ENCODE measurements at places on chromosomes 16 and 17. TPM values are rescaled to one million over a fixed set of nuclear protein-coding genes. Genes with fewer than 3 reads are reported as not detected.
A peak's percentile ranks its signal among the peaks of the same experiment; 100 is the strongest.

DNA sequence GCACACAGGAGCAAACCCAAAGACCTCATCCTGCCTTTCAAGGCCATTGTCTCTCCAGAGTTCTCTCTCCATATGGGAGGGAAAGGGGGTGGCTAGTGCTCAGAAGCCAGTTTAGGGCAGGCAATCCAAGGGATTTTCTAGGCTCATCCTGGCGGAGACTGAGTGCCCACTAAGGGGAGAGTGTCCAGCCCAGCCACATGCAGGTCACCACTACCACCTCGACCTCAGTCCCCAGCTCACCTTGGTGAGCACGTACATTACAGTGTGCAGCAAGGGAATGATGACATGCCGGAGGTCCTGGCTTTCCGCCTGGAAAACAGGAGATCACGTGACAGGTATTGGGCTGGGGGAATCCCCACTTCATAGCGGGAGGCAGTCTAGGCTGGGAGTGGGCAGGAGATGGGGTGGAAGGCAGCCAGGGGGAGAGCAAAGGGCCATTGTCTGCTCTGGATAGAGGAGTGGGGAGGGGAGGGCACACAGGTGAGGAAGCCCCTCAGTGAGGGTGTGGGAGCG, 29.9 kb downstream of the PIK3R6 start:
- no peak for DNase-seq

DNA sequence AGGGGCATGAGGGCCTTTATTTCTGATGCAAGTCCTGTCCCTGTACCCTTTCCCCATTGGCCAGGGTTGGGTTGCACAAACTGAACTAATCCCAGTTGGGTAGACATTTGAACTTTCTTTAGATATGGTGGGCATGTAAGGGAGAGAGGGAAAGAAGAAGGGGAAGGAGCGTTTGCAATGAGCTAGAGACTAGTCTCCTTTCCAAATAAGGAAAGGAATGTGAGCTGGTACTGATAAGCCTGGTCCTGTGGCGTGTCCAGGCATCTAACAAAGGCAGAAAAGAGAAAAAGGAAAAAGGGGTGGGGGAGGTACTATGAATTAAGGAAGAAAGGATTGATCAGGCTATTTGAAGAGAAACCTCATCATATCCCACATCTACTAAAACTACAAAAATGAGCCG, 20.3 kb downstream of the CHMP6 start:
- no peak for DNase-seq

The COPS3 gene
- 71.7 TPM for total RNA-seq

- DNase-seq: peak; percentile 64
These were observed 660 bp downstream of the RHBDF1 start for GRCh38 chr16:71540-72401.

GRCh38 chr17:27485125-27485524, 28.9 kb downstream of the KSR1 start:
- no peak for DNase-seq

The DERL2 gene
- 56.1 TPM for total RNA-seq

DNA sequence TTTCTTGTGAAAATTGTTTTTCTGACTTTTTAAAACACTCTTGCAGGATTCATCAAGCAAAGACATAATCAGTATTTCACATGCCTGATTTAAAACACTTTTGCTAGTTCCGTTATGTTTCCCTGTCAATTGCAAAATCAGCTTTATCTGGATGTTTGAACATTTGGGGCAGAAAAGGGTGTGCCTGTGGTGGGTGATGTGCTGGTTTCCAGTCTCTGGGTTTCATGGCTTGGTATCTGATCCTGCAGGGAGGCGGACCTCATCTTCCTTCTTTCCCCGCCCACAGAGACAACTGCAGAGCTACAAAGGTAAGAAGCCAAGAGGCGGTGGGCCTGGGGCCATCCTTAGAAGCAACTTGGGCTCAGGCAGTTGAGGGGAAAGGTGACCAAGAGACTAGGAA, 41.8 kb downstream of the NLRC5 start:
- no peak for DNase-seq

The DLX3 gene
- total RNA-seq: 0.37 TPM

GRCh38 chr17:9645851-9646545, 681 bp downstream of the USP43 start:
- peak; percentile 47 for DNase-seq

GRCh38 chr16:86211265-86211664, 299.1 kb upstream of the FOXF1 start:
- no peak for DNase-seq

The JPH3 gene
- total RNA-seq: 10.5 TPM

The ABCA10 gene
- total RNA-seq: 4.2 TPM

- no peak for DNase-seq
These were observed 40.1 kb downstream of the SKAP1 start for GRCh38 chr17:48389903-48390302.

- DNase-seq: no peak
These were observed 87.9 kb downstream of the AIPL1 start for GRCh38 chr17:6346986-6347385.

The CBX8 gene
- 13.8 TPM for total RNA-seq

- peak; percentile 79 for DNase-seq
These were observed 118.5 kb downstream of the C16orf78 start for GRCh38 chr16:49491771-49492761.

GRCh38 chr17:34841467-34841866, 119.8 kb downstream of the CCT6B start:
- DNase-seq: no peak

DNA sequence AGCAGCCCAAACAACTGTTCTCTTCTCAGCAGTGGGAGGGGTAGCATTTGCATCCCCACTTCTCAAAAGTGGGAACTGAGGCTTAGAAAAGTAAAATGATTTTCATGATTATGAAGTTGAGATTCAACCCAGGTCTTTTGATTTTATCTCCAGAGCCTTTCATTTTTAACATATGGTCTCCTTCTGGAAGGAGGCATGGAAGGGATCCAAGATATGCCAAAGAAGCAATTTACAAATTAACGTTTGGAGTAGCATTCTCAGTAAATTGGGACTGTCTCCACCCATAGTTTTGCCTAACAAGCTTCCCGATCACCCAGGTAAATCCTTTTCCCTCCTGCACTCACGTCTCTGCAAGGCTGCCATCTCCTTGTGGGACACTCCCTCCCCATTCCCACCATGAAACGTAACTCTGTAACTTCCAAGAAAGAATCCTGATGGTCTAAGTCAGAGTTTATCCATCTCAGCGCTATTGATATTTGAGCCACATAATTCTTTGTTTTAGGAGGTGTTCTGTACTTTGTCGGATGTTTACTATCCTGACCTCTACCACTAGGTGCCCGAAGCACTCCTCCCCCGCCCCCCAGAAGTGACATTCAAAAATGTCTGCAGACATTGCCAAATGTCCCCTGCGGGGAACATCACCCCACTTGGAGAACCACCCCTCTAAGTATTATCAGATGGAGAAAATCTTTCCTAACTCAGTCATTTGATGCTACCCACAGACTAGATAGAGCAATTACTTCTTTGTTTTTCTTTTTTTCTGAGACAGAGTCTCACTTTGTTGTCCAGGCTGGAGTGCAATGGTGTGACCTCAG, 32.9 kb upstream of the NFAT5 start:
- no peak for DNase-seq

GRCh38 chr16:89707695-89708094, 6.2 kb upstream of the SPATA2L start:
- no peak for DNase-seq

GRCh38 chr16:58475091-58475619, 24.8 kb upstream of the NDRG4 start:
- DNase-seq: no peak

The FA2H gene
- total RNA-seq: not detected

DNA sequence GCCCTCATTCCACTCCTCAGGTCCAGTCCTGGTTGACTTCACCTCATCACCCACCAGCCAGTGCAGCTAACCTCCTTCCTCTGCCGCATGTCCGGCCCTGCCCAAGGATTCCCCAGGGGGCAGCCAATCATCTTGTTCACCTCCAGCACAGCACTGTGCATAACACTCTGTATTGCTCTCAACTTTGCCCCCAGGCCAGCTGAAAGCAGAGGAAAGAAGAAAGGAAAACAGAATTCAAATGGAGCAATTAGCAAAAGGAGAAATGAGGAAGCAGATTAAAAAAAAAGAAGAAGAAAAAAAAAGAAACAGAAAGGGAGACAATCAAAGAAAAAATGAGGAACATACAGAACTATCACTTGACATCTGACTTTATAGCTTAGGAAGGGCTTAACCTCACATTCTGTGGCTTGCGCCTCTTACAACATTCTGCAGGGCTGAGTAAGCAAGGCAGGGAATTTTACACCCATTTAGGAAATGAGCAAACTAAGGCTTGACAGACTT, 26.1 kb downstream of the GAS7 start:
- DNase-seq: peak; percentile 72

DNA sequence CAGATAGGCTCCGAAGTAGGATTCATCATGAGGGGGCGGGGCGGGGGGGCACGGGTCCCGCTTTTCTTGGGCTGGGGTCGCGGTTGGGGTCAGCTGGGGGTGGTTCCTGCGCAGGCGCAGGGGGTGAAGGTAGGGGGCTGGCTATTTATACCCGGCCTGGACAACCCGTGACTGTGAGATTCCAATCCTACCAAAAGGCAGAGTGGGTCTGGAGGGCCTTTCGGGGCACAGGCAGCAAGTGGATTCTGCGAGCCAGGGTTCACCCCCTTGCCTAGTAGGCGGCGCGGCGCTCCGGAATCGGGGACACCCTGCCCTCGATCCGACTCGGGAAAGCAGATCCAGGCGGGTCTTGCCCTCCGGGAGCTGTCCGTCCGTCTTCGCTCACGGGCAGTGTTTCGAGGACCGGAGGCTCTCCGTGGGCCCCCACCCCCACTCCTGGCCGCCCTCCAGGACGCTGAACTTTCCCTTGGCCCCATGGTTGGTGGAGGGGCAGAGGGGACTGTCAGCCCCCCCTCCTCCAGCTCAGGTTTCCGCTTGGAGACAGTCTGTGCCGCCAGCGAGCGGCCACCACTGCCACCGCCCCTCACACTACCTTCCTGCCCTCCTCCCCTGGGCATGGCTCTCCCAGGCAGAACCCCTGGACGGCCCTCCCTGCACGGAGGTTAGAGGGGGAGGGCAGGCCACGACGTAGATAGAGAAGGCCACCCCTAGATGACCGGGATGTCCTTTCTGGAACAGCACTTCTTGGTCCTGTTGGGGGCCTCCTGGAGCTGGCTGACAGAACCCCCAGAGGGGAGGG, 634 bp downstream of the SLC2A4 start:
- DNase-seq: no peak

The BAIAP3 gene
- total RNA-seq: 26.7 TPM

GRCh38 chr17:32479074-32479617, 7.6 kb upstream of the CDK5R1 start:
- DNase-seq: no peak

DNA sequence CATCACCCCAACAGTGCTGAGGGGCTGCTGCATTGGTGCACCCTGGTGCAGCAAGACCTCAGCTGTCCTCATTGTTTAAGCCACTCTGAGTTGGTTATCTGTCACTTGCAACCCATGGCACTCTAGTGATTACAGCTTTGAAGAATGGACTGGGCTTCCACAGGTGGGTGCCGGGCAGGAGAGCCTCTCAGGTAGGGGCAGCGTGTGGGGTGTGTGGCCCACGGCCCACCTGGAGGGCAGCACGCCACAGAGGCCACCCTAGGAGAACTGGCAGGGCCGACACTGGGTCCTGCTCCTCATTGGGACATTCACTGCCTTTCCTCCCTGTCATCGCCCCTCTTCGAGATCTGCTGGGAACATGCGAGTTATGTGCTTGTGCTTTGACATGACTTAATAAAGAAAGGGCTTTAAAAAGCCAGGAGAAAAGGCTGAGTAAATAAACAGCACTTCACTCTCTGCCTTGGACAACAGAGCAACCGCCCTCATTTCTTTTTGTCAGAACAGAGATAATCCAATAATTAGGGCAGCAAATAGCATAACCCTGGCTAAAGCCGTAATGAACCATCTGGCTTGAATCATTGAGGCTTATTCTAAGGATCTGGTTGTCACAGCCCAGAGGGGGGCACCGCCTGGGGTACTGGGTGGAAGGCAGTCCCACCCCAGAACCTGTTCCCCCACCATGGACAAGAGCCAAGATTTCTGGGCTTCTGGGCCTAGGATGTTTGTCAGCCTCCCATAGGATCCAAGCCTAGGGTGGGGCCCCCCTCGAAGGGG, 3.0 kb downstream of the DOC2B start:
- DNase-seq: no peak

The ADAM11 gene
- 396 TPM for total RNA-seq
